ENCODE measurements at places on chromosomes 2 and 18.
A peak's percentile ranks its signal among the peaks of the same experiment; 100 is the strongest.

DNA sequence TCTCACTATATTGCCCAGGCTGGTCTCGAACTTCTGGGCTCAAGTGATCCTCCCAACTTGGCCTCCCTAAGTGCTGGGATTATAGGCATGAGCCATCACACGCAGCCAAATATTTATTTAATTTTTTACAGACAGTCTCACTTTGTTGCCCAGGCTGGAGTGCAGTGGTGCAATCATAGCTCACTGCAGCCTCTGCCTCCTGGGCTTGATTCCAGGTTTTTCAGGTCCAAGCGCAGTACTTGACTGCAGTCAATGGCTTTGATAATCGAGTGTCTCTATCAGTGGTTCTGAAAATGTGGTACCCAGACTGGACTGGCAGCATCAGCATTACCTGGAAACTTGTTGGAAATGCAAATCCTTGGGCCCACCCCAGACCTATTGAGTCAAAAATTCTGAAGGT lies 63.1 kb downstream of the PLB1 start:
- no peak for DNase-seq

DNA sequence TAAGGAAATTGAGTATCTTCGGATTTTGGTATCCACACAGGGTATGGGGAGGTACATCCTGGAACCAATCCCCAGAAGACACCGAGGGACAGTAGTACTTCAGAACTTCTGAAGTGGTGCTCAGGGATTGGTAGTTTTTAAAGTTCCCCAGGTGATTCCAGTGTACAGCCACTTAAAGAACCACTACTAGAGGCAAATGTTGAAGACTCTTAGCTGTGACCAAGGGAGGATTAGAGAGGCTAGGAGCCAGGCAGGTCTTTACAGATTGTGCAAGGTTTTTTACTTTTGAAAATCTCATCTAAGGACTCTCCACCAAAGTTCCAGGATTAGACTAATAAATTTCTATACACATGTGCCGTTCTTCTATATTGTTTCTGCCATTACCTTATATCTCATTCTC lies 52.9 kb upstream of the GLS start:
- DNase-seq, result no peak

DNA sequence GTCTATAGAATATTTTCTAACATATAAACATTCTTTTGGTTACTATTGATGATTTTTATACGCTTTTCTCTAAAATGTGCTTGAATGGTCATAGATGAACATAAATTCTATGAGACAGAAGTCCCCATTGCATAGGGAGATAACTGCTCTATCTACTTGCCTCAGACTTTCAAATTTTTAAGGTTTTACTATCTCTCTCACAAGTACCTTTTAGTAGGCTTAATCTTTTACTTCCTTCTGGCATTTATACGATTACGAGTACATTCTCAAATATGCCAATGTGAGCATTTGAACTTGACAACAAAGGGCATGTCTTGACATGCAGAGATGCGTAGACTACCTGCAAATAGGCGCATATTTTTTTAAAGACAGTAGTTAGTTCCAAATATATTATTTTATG lies 935.9 kb upstream of the LRATD1 start:
- no peak for DNase-seq

- DNase-seq, result peak; percentile 74
Observed at GRCh38 chr18:79246309-79247108, 149.2 kb upstream of the NFATC1 start.

- no peak for DNase-seq
Observed at GRCh38 chr2:25341011-25341727, 556 bp downstream of the DNMT3A start.

- DNase-seq, result peak; percentile 85
Observed at GRCh38 chr2:157898591-157898996, 22.5 kb upstream of the ACVR1 start.

DNA sequence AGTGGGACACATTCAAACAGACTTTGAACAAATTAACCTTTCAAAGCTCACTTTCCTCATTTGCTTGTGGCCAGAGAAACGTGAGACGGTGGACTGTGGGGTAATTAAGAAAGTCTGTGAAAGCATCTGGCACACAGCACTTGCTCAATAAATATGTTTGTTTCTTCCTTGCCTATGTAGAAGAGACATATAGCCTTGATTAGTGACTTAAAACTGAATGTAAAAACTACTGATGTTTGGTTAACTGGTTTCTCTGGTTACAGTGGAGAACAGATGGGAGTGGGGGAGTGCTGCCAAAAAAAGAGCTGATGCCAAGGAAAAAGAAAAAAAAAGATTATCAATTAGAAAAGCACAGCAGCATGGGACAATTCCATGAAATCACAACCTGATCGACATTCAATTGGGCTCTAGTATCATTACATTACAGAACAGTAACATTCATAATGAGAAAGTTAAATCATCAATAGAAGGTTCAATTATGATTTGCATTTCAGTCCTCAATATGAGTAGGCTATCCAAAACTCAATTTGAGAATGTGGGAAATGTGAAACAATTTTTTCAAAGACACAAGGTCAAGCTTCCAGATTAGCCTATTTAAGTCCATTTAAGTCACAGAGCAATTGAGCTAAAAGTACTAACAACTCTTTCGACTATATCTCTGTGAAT lies 14.7 kb downstream of the CUL3 start:
- no peak for DNase-seq

GRCh38 chr2:224293976-224294375 lies 107.9 kb downstream of the FAM124B start:
- no peak for DNase-seq

DNA sequence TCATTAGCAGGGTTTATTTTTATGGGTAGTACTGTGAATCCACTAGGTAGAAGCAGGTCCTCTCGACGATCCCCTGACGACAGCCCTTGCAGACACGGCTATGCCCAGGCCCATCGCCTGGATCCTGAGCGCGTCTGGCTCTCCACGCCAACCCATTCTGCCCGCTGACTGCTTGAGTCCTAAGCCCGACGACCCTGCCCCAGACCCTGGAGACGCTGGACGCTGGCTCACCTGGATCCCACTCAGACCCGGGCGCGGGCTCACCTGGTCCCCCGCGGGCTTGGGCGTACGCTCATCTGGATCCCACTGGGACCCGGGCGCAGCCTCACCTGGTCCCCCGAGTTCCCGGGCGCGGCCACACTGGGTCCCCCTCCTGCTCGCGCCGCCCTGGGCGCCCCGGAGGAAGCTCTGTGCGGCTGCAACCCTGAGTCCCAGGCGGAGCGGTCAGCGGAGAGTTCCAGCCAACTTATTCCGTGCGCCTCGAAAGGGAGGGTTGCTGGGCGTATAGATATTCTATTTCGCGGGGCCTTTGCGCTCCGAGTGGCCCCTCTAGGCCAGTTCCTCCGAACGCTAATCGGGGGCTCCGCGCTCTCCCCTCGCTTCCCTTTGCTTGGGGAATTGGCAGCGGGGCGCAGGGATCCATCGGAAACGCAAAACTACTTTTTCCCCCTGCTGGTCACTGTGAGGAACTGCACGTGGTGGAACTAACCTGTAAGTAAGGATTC lies 22.4 kb upstream of the RMP24 start:
- peak; percentile 61 for DNase-seq

DNA sequence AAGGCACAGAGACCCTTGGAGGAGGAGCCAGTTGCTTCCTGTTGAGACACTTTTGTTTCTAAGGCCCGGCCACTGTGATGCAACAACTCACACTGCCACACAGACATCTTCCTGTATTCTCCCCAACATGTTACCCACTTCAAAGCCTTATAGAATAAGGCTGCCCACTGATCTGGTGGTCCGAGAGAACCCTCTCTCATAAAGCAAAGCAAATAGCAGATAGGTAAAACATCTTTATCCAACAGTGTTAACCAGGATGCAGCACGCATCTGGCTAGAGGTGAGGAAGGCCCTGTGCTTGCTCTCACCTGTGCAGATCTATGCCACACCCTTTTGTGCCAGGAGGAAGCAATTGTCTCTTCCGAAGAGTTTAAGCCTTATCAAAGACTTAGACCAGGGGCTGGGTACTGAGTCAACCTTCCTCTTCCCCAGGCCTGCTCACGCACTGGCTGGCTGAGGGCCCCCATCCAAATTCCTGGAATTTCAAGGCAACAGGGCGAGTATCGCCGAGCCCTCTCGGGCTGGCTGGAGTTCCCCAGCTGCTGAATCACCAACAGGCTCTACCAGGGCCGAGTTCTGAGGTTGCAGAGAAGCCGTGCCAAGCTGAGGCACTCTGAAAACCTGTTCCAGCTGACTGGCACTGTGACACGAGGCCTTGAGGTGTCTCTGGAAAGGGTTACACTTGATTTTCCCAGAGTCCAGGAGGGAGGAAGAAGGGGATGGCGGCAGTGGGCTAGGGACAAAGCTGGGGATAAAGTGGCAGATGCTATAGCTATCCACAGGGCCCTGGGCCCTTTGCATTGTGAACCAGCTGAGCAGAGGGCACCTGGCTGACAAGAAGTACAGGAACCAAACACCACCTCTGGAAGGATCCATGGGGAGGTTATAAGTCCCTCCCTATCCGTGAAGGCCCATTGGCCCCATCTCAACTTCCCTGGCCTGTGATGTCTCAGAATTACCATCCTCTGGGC lies 29.3 kb downstream of the TGFA start:
- peak; percentile 11 for DNase-seq

DNA sequence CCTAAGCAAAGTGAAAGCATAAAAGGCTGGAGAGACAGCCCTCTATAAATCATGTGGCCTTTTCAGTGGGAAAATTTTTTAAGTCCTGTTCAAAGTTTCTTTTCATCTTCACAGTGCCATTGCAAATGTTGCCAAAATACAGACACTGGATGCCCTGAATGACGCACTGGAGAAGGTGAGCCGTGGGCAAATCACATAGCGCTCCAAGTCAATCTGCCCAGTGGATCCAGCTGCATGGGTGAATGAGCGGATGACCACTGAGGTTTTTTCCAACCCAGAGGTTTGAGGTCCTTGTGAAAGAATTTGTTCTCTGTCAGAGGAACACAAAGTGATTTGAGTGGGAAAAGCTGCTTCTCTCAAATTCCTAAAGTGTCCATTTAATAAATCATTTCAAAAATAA lies 11.8 kb downstream of the DAPL1 start:
- DNase-seq, result no peak

DNA sequence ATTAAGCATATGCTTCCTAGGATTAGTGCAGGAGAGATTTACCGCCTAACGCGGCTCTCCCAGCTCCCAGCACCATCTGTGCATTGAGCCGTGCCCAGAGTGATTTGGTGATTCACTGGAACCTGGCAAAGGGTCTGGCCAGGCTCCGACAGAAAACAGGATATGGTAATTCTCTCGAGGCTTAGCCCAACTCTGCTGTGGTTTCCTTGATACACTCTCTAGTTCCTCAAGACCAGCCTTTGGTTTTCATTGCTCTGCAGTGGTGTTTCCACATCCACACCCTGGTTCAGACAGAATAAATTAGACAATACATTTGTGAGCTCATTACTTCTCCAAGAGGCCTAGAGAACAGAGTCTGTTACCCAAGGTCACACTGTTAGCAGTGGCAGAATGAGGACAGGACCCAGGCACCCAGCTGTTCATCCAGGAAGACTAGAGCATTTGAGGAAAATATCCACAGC lies 23.0 kb upstream of the SMAD2 start:
- no peak for DNase-seq

- no peak for DNase-seq
Observed at GRCh38 chr2:182372661-182373060, 54.2 kb downstream of the PDE1A start.

- DNase-seq, result no peak
Observed at GRCh38 chr2:145593280-145593679, 1073.4 kb upstream of the ZEB2 start.

- DNase-seq, result no peak
Observed at GRCh38 chr18:53838746-53839145, 385.7 kb downstream of the MBD2 start.

DNA sequence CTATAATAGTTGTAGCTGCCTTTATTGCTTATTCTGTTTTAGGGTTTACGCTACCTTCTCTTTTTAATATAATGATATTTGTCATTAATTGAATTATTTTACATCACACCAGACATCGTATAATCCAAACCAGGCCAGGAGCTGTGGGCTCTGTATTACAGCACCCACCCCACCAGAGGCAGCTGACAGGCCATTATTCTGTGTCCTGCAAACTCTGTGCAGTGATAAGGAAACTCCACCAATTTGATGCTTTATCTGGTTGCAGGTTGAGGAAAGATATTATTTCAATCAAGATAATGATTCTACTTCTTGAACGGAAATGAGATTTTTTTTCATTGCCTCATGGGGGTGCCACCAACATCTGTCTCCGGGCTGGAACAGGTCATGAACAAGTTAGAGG lies 227.3 kb downstream of the ZBTB7C start:
- DNase-seq, result no peak

GRCh38 chr2:12897181-12897580 lies 180.4 kb downstream of the TRIB2 start:
- DNase-seq, result no peak

- DNase-seq, result no peak
Observed at GRCh38 chr18:55243255-55243654, 284.0 kb upstream of the CCDC68 start.

- no peak for DNase-seq
Observed at GRCh38 chr18:26960911-26961310, 95.4 kb upstream of the AQP4 start.

DNA sequence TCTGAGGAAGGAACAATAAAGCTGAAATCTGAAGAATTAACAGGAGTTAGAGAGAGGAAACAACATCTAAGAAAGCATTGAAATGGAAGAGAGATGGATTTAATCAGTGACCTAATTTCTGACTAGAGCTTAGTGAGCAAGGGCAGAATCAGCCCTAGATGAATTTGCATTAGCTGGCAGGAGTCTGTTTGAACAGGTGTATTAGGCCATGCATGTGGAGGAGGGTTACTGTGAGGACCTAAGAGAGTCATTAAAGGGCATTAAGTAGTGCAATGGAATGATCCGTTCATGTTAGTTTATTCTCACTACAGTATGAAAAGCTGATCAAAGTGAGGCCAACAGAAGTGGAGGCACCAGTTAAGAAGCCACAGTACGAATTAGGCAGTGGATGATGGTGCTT lies 285.3 kb downstream of the GRB14 start:
- DNase-seq, result no peak

- no peak for DNase-seq
Observed at GRCh38 chr2:33320573-33320972, 155.9 kb upstream of the RASGRP3 start.

DNA sequence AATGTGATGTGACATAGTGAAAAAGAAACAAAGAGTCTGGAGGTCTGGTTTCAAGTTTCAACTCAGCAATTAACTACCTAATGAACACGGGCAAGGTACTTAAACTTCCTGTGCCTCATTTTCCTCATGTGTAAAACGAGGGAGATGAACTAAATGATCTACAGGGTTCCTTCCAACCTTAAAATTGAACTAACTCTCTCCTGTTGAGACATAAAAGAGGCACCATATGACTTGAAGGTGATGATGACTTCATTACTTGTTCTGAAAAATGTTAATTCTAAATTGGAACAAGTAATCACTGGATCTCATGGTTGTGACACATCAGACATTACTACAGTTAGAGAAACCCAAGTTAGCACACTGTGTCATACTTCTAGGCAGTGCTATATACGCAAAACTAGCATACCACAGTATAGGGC lies 8.9 kb upstream of the REL start:
- DNase-seq, result no peak

DNA sequence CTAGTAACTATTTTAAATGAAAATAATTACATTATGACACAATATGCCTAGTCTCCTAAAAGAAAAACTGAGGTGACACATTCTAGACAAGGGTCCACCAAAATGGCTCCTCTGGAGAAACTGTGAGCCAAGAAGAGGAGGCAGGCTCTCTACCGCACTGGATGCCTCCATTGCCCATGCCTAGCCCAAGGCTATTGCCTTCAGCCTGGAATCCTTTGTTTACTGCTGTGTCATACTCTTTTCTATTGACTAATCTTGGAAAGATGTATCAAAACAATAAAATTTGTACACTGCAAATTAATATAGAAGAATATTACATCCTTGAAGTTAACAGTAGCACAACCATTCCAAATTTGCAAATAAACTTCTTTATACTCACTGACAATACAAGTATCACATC lies 167.1 kb downstream of the RAB3GAP1 start:
- DNase-seq, result no peak

All from stimulated activated CD4-positive, alpha-beta T cell treated with anti-CD3 and anti-CD28 coated beads, Interleukin-4, amount 100 ng/mL, for 24 hours (primary cell).